Inflammatory macrophage treated with lipopolysaccharide for 4 hours (primary cell): ENCODE measurements at places on chromosomes 7 and 10.

DNA sequence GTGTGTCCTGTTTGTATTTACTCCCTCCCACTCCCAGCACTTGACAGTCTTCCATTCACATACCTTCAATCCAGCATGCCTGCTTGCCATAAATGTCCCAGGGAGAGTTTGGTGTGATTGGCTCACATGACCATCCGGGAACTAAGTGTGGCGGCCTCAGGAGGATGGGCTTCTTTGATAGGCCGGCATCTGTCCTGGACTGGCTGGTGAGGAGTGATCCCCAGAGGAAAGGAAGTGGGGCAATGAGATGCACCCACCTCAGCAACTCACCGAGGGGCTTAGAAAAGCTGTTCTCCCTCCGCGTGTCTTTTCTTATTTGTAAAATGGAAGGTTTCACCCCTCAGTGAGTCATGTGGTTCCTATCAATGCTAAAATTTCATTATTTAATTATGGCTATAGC lies 14.9 kb upstream of the EBF3 start:
- no peak for DNase-seq

DNA sequence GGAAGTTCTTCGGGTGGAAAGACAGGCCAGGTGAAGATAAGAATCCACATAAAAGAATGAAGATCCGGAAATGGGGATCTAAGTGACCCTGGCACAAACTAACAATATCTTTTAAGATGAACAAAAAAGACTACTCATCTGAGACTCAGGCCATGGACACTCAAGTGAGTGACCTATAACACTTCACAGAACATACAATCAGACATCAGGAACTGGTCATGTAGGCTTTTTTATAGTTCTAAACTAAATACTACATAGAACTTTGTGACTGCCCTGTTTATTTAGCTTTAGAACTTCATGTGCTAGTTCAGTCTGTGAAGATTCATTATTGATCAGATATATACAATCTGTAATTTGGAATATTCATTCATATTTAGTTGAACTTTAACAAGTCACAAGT lies 52.8 kb downstream of the MMRN2 start:
- no peak for DNase-seq

GRCh38 chr10:97607095-97607636 lies 17.6 kb downstream of the C10orf62 start:
- no peak for DNase-seq

DNA sequence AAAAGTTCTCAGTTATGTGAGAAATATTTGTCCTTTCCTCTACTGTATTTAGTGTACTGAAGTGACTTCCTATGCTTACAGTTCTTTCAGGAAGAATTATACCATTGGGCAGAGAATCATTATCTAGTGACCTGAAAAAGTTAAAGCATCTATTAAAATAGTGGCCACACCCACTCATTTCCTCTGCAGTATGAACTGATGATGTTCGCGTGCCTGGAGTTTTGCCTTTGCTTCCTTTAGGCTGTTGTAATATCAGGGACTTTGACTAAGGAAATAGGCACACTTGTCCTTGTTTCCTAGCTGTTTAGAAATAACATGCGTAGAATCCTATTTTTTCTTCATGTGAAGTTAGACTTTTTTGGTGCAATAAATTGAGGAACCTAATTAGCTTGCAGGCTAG lies 100.7 kb downstream of the ZMYND11 start:
- DNase-seq = no peak

GRCh38 chr7:54546986-54547314 lies 4.8 kb downstream of the VSTM2A start:
- no peak for DNase-seq

- no peak for DNase-seq
Measured at GRCh38 chr7:21317966-21318915, 109.6 kb upstream of the SP4 start.

DNA sequence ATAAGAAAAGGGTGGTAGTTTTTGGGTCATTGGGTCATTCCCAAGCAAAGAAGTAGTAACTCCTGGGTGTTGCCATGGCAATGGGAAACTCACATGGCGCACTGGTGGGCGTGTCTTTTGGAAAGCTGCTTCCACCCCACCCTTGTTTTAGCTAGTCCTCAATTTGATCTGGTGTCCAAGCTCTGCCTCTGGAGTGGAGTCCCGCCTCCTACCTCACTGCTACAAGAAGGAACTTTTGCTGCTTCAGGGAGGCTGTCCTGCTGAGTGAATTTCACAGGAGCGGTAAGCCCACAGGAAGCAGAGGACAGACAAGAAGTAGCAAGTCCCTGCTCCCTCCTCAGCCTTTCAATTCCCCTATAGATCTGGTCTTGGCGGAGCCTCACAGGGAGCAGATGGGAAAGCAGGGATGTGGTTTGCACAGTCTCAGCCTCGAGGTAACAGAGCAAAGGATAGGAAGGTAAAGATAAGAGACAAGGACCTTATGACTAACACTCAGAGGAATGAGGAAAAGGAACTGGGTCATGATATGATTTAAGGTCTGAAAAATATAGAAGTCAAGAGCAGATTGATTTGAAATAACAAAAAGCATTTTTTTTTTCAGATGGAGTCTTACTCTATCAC lies 700.3 kb downstream of the TNS3 start:
- DNase-seq = no peak

DNA sequence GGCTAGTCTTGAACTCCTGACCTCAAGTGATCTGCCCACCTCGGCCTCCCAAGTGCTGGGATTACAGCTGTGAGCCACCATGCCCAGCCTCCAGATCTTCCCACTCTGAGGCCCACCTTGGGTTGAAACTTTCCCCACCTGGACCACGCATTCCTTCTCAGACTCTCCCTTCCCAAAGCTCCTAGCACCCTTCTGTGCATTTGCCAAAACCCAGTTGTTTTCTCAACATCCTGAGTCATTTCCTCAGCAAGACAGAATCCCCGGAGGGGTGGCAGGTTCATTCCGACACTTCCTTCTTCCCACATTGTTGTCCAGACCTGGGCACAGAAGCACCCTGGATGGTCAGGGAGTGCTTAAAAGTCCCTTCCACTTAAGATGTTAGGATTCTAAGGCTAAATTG lies 28.9 kb downstream of the BAG3 start:
- DNase-seq = peak; percentile 74
